ENCODE measurements at places on chromosomes 4 and X. TPM values are rescaled to one million over a fixed set of nuclear protein-coding genes. Genes with fewer than 3 reads are reported as not detected.

DNA sequence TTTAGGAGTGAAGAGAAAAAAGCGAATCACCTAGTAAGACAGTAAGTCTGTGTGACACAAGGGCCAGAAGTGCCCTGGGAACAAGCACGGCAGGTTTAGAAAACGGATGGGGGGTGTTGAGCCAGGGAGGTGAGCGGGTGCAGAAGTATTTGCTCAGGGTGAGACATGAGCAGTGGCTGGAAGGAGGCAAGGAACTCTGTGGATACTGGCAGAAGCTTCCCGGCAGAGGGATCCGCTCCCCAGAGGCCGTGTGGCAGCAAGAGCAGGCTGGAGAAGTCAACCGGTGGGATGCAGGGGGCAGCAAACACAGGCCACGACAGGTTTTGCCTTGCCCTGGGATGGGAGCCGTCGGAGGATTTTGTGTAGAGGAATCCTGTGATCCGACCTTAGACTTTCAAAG, 2.3 kb upstream of the UVSSA start:
- H3K36me3 ChIP-seq: peaks cover 17% of the 10 kb centered on the region
- H3K4me1 ChIP-seq: peaks cover 12% of the 10 kb centered on the region
- no peak overlapping the region for H3K4me3 ChIP-seq
- no peak for DNase-seq
- H3K27ac ChIP-seq: no peak overlapping the region
- H3K27me3 ChIP-seq: no peaks in the 10 kb centered on the region

DNA sequence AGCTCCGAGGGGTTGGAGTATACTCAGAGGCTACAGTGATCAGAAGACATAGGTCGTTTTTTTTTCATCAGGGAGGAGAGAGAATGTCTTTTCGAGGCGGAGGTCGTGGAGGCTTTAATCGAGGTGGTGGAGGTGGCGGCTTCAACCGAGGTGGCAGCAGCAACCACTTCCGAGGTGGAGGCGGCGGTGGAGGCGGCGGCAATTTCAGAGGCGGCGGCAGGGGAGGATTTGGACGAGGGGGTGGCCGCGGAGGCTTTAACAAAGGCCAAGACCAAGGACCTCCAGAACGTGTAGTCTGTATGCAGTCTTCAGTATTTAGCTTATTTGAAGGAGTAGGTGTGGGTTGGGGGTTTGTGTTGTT, 500 bp downstream of the GAR1 start:
- H3K27me3 ChIP-seq: no peaks in the 10 kb centered on the region
- H3K4me3 ChIP-seq: peak overlapping the region; percentile 88
- H3K4me1 ChIP-seq: peaks cover 16% of the 10 kb centered on the region

Gene ETDA
- total RNA-seq: not detected

DNA sequence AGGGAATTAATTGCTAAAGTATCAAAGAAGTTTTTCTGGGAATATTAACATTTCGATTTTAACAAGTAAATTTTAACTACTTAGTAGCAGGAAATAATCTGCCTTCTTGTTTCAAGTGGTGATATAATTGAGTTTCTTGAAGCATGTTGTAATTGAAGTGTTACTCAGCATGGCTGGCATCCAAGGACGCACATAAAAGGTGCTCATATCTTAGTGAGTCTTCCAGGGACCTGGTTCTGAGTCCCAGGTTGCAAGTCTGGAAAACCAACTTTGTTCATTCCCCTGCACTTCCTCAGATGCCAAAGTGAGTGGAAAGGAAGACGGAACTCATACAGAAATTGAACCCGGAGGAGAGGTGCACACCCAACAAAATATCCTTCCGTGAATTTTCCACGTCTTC, 399.6 kb downstream of the NLGN4X start:
- no peak for DNase-seq
- H3K36me3 ChIP-seq: no peaks in the 10 kb centered on the region
- no peak overlapping the region for H3K27ac ChIP-seq
- no peaks in the 10 kb centered on the region for H3K4me1 ChIP-seq
- H3K4me3 ChIP-seq: no peak overlapping the region

- H3K27ac ChIP-seq: no peak overlapping the region
- H3K4me3 ChIP-seq: no peak overlapping the region
- peaks cover 5% of the 10 kb centered on the region for H3K27me3 ChIP-seq
- peaks cover 10% of the 10 kb centered on the region for H3K4me1 ChIP-seq
- DNase-seq: no peak
These were observed 4.4 kb downstream of the RGS12 start for GRCh38 chr4:3297066-3297859.

- H3K27me3 ChIP-seq: no peaks in the 10 kb centered on the region
- DNase-seq: peak; percentile 76
- peaks cover 11% of the 10 kb centered on the region for H3K4me1 ChIP-seq
- H3K36me3 ChIP-seq: no peaks in the 10 kb centered on the region
- no peak overlapping the region for H3K27ac ChIP-seq
These were observed 13.3 kb downstream of the MGARP start for GRCh38 chr4:139266583-139267257.

GRCh38 chr4:139872274-139872673, 206.7 kb downstream of the MGST2 start:
- no peaks in the 10 kb centered on the region for H3K36me3 ChIP-seq
- no peak overlapping the region for H3K27ac ChIP-seq

Gene C4orf54
- not detected for total RNA-seq

Measured in B cell (primary cell).